Stimulated activated CD4-positive, alpha-beta T cell treated with anti-CD3 and anti-CD28 coated beads, Interleukin-12 subunit alpha, Interleukin-12 subunit beta, amount 100 ng/mL, for 4 hours (primary cell): ENCODE measurements at places on chromosomes 2 and 18.

DNA sequence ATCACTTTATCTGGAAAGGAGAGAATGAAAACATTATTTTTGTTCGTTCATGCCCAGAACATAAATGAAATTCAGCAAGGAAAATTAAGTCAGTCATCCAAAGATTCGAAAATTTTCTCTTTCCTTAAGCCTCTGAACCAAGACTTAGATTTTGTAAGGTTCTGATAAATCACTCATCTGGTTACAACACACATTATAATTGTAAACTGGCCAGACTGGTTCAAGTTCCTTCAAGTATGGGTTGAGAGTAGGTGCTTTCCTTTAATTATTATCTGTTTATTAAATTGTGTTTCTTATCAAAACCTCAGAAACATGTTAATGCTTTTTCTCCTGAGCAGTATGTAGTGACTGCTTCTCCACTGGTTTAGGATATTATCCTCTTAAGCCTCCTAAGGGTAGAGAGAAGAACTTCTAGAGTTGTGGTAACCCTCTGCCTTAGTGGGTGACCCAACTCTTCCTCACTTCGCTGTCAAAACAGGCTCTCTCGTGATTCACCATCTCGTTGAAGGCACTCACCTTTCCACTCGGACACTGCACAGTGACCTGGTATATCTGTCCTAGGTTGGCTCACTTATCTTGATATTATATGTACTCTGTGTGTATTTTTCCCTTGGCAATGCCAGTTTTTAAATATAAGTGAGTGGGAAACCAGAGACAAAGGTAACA, 325.9 kb downstream of the PAX3 start:
- DNase-seq = no peak

GRCh38 chr2:122136056-122136455, 380.6 kb downstream of the TSN start:
- DNase-seq = no peak

GRCh38 chr2:21633911-21634310, 510.1 kb downstream of the TDRD15 start:
- no peak for DNase-seq

DNA sequence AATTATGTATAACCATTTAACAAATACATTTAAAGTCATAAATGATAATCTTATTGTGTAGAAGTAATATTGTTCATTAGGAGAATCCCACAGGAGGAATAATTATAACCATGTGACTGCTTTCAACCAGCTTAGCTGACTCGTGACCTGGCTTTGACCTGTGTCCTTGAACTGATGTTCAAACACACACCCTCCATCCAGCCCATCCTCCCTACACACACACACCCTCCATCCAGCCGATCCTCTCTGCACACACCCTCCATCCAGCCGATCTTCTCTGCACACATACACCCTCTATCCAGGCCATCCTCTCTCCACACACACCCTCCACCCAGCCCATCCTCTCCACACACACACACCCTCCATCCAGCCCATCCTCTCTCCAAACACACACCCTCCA, 83.5 kb downstream of the EIPR1 start:
- DNase-seq = no peak

GRCh38 chr18:50586710-50587109, 26.8 kb downstream of the MAPK4 start:
- no peak for DNase-seq

DNA sequence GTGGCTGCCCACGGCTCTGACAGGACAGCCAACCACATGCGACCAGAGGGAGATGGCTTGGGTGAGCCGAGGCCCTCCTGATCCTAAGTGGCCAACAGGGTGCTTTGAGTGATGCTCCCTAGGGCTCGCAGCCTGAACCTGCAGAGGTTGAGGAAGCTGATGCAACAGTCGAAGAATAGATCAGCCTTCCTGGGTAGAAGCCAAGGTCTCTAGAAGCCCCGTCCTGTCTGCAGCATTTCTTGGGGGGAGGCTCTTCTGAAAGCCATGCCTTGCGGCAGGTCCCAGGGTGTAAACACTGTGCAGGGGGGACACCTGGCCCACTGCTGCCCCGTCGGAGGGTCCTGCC, 136.4 kb downstream of the HDAC4 start:
- DNase-seq = no peak

DNA sequence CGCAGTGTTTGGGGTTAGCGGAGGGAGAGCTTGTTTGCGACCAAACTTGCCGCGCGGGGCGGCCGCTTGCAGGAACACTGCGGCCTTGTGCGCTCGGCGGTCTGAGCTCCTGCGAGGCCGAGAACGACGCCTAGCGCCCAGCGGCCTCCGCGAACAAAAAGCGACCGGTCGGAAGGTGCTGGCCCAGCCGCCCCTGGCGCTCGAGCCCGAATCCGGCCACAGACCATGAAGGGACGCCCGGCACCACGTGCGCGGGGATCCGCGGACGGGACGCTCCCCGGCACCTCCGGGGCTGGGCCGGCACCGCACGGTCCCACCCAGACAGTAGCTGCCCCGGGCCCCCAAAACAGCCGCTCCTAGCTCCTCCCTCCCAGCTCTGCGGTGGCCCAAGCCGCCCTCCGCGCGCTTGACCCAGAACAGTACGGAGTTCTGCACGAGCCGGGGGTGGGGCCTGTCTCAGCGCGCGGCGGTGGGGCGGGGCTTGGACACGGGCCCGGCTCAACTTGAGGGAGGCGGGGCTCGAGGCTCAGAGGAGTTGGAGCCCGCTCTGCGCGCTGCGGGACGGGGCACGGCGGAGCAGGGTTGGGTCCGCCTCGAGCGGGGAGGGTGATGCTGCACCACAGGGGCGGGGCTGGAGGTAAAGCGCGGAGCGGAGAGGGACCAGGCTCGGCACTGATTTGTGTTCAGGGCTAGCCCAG, 664 bp upstream of the IMPA2 start:
- peak; percentile 94 for DNase-seq

DNA sequence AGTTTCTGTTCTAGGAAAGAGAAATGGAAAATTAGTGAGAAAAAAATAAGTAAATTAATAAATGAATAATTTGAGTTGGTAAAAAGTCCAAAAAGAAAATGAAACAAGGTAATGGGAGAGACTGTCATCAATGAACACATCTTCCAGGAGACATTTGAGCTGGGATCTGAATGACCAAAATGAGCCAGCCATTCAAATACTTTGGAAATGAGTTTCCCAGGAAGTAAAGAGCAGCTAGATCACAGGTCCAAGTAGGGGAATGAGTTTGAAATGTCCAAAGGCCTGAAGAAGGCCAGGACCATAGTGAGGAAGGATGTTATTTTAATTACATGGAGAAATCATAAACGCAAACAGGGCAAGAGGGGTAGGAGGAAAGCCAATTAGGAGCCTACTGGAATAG, 6.6 kb upstream of the DNAH7 start:
- DNase-seq = no peak

- no peak for DNase-seq
Measured at GRCh38 chr2:100247256-100248043, 74.9 kb downstream of the LONRF2 start.

- DNase-seq = no peak
Measured at GRCh38 chr2:60500861-60501260, 52.6 kb downstream of the BCL11A start.
